OCI-M1 (cell line): ENCODE measurements at places on chromosomes 7 and 10.

- no peak for DNase-seq
These were observed 803 bp upstream of the STK31 start for GRCh38 chr7:23709081-23709750.

DNA sequence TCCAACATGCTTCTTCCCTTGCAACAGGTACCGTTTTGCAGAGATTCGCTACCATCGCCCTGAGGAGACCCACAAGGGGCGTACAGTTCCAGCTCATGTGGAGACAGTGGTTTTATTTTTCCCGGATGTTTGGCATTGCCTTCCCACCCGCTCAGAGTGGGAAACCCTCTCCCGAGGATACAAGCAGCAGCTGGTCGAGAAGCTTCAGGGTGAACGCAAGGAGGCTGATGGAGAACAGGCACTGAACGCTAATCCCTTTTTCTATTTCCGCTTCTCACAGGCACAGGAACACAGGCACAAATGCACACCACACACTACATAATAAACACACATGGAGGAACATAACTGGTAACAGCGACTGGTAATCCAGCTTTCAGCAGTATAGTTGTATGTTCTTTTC, 35.2 kb downstream of the CCAR1 start:
- DNase-seq: no peak

GRCh38 chr10:126349101-126349500, 39.2 kb downstream of the ADAM12 start:
- DNase-seq: no peak

DNA sequence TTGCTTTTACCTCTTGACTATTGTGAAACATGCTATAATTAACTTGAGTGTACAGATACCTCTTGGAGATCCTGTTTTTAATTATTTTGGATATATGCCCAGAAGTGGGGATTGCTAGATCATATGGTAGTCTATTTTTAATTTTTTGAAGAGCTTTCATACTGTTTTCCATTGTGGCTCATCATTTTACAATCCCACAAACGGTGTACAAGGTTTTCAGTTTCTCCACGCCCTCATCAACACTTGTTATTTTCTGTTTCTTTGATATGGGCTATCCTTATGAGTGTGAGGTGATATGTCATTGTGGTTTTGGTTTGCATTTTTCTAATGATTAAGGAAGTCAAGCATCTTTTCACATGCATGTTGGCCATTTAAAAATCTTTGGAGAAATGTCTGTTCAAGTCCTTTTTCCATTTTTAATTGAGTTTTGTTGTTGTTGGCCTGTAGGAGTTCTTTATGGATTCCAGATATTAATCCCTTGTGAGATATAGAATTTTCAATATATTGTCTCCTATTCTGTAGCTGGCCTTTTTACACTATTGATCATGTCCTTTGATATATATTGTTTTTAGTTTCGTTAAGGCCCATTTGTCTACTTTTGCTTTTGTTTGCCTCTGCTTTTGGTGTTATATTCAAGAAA, 7.5 kb downstream of the AGK start:
- no peak for DNase-seq

DNA sequence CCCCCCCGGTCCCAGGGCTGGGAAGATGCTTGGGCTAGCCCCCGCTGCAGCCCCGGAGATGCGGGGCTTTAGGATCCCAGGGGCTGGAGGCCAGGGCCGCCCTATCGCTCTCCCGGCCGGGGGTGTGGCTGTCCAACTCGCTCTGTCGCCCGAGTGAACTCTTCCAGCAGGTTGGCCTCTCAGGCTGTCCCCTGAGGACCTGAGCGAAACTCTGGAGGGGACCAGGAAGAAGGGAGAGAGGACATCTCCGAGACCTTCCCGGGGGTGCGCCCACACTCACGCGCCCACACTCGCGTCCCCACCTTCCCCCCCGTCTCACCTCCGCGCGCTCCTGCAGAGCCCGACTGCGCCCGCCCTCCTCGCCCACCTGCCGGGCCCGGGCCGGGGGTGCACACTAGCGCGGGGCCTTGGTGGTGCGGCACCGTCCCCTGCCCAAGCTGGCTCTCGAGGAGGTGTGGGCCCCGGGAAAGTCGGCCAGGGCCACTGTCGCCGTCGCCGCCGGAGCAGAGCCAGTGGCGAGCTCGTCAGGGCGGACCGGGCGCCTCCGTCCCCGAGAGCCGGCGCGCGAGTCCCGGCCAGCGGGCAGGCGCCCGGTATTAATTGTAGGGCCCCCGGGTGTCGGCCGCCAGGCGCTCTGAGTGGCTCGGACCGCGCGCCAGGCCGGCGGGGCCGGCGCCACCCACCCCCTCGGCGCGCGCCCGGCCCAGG, 101.7 kb upstream of the SVIL start:
- no peak for DNase-seq

DNA sequence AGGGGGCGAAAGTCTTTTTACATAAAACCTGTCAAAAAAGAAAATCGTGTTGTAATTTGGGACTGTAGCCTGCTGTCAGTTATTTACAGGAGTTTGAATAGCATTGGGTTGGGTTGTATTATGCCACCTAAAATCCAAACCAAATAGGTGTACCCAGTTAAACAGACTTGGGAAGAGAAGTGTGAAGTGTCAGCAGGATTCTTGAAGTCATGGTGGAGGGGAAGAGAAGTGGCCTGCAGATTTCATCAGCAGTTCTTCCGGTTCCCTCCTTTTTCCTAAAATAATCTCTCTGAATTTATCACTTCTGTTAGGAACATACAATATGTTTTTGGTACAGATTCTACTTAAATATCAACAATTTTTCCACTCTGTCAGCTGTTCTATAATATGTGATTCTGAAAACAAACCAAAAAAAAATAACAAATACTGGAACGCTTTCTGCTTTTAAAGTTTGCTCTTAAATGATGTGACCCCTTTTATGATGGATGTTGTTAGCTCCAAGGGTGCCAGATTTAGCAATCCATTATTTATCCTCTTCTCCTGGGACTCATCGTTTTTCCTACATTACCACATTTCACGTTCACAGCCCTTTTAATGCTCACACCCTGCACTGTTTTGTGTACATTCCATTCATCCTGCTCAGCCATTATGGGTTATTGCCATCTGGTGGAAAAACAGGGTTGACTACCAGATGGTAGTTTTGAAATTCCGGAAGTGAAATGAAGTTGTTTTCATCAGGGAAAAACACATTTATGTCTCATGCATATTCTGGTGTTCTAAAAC, 18.7 kb upstream of the ARHGAP12 start:
- peak; percentile 66 for DNase-seq

DNA sequence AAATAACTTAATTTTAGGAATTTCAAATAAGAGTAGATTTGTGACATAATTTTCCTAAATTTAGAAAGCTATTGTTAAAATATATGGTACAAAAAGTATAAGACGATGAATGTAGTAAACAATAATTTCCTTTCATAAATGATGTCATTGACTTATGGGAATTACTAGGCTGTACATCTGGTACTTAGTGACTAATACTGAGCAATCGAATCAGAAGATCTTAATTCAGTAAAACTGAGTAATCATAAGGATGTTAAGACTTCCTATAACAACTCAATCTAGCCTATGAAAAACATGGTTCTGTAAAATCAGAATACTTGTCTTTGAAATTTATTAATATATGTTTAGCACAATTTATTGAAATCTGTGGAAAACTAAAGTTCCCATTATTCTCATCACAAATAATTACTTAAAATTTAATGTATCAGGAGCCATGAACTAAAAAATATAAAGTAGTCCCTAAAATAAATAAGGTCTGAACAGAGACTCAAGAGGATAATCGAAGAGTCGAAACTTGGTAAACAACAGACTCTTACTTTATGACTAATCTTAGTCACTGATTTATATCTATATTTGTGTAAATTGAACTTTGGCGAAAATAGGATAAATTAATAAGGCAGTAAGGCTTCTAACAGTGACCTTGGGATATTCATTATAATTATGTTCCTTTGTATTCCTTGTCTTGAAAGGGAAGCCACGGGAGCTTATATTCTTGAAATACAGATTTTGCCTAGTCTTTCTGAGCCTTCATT, 142.1 kb downstream of the HGF start:
- DNase-seq: no peak

- no peak for DNase-seq
These were observed 694.9 kb upstream of the LRRN3 start for GRCh38 chr7:110396021-110396420.

GRCh38 chr7:134949171-134949570, 37.1 kb upstream of the AGBL3 start:
- no peak for DNase-seq

DNA sequence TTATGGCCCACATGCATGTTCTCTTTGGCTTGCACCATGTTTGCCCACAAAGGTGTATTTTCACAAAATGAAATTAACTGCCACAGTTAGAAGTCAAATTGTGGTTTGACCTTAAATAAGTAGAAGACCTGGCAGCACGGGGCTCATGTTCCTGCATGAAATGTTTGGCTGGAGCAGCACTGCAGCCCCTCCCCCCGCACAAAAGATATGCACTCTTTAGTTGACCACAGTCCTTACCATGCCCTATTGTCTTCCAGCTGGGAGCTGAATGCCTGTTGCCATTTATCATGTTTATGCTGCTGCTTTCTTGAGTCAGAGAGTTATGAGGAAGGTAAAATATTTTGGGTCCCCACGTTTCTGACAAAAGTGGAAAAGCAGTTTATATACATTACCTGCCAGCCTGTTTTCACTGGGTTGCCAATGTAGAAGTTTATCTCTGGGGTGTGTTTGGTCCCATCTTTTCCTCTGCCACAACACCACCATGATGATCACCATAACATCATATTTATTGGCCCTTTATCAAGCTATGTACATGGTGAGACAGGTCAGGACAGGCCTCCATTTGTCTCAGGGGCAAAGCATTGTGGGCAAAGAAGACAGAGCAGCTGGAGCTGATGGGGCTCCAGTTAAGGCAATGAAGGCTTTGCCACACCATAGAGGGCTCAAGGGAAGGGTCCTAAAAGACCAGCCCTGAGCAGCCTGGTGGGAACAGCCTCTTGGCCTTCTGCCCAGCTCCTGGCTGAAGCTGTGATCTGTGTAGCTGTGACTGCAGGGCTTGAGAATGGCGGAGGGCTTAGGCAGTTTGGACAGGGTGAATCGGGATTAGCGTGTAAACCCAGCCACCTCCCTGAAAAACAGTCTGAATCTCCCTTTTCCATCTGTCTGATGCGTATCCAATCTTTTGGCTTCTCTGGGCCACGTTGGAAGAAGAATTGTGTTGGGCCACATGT, 5.4 kb downstream of the PRF1 start:
- DNase-seq: no peak

DNA sequence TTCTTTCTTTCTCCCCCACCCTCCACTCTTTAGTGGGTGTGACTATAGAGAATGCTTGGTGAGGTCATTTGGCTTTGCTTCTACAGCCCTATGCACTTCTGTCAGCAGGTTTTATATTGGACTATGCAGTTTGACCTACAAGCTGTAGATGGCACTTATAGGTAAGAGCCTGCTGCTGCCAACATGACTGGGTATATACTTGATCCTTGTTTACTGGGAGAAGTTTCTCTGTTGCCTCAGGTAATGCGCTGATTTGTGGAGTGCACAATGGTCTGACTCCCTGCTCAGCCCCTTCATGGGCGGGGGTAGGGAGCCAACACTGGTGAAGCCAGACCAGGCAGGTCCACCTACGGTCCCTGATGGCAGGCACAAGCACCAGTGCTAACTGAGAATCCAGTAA, 33.7 kb upstream of the C7orf33 start:
- no peak for DNase-seq

- no peak for DNase-seq
These were observed 4.3 kb downstream of the ELFN1 start for GRCh38 chr7:1674161-1675035.

- DNase-seq: no peak
These were observed 107.0 kb upstream of the NPSR1 start for GRCh38 chr7:34550996-34551395.

DNA sequence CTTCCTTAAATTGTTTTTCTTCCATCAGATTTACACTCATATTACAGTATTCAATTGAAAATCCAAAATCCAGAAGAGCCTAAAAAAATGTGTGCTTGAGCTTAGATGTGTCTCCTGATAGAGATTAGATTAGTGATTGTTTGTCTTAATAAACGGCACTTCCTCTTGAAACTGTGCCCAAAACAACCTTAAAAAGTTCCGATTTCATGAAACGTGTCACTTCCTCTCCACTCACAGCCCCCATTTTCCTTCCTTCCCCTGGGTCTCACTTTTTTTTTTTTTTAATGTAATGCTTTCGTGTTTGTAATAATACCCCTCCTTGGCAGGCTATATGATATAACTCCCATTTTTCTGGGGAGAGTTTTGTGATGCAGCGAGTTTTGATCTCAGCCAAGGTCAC, 114.8 kb upstream of the ADO start:
- no peak for DNase-seq

GRCh38 chr10:6990891-6991290, 410.8 kb upstream of the PRKCQ start:
- DNase-seq: no peak

DNA sequence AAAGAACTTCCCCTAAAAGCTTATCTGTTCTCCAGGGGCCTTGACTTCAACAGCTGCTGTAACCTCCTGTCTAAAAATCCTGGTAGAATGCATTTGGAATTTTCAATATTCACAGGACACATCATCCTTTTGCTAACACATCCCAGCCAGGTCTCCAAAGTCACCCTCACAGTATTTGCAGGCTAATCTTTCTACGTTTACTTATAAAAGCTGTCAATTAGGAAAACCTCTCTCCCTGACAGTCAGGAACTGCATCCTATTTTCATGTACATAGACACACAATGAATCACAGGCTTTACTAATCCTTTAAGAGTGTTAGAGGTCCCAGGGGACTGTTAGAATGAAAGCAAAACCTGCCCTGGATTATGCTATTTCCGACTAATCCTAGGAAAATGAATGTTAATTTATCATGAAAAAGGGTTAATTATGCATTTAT, 102.2 kb downstream of the GFRA1 start:
- DNase-seq: no peak

DNA sequence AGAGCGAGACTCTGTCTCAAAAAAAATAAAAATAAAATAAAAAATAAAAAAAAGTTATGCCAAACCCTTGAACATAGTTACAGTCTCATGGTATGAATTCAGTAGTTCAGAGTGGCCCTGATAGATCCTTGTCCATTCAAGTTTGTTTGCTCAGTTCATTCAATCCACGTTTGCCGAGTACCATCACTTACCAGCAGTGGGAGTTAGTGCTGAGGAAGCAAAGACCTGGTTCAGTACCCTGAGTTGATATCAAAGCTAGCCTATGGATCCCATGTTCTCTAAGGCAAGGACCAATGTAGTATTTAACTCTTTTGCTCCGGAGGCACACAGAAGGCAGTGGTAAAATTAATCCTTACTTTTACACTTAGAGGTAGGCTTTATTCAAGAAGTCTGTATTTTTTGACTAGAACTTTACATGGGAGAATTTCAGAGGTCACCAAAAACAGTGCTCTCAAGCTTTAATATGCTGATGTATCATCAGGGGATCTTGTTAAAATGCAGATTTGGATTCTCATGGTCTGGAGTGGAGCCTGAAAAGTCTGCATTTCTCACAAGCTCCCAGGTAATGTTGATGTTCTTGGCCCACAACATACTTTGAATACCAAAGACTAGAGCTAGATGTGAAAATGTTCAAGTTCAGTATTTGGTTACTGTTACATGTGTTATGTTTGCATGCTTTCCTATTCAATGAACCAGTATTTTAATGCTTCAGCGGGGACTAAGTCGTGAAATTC, 38.1 kb upstream of the HBP1 start:
- no peak for DNase-seq

GRCh38 chr10:78597796-78598555, 470.8 kb upstream of the ZMIZ1 start:
- DNase-seq: no peak
